ENCODE measurements at places on chromosomes 1 and 21.

DNA sequence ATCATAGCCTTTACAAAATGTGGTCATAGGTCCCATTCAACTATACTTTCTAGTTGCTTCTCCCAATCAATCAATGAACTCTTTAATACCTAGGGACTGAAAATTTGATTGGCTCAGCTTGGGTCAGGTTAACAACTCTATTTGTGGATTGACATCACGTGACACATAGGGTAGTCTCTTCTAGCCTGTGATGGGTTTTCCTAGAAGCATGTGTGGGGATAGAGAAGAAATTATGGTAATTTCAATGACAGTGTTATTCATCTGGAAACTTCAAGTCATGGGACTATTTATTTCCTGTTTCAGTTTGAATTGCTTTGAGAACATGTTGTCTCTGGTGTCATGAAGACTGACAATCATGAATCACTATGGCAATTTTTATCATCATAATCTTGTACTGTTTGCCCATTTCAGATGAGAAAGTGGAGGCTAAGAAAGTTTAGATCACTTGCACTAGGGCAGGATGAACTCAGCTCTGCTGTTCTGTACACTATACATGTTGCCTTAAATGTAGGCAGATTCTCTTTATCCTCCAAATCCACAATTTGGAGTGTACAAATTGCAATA lies 529.9 kb upstream of the BEND5 start:
- no peak for DNase-seq

GRCh38 chr1:199522936-199523335 lies 504.6 kb upstream of the NR5A2 start:
- DNase-seq: peak; percentile 66

DNA sequence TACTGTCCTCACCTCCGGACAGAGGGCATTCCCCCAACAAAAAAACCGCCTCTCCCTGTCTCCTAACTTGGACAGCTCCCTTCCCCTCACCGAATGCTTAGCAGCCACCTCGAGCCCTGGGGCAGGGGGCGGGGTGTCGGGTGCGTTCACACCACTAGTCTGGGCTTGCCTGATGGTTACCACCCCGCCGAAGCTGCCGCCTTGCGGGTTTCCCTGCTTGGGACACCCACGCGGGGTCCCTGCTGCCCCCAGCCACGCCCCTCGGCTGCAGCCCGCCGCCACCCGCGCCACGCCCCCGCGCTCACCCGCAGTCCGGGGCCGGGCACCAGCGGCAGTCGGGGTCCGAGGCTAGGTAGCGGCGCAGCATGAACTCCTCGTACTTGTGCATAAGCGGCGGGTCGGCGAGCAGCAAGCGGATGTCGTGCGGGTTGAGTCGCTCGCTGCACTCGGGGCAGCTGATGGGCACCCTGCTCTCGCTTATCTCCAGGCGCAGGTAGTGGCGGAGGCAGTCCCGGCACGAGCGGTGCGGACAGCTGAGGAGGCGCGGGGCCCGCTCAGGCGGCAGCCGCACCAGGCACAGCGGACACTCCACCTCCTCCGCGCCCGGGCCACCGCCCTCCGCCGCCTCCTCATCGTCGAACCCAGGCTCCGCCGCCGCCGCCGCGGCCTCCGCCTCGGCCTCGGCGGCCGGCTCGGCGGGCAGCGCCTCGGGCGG lies 706 bp downstream of the RNF19B start:
- DNase-seq: peak; percentile 66

- peak; percentile 89 for DNase-seq
These were observed 9.5 kb upstream of the TNFRSF14 start for GRCh38 chr1:2546515-2547209.

DNA sequence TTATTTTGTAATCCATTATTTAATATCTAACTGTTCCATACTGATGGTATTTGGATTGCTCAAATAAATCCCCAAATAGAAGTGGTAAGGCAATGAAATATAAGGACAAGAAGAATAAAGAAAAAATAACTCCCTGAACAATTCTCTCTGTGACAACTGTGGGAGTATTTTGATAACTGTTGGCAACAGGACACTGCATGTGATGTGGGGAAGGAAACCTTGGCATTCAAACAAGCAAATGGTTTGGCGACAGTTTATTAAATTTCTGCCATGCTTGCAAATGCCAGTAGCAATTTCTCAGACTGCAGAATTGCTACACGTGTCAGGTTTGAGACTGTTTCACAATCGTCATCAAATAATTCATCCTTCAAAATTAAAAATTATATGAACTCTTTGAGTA lies 8.6 kb upstream of the MRPL39 start:
- DNase-seq: no peak

- no peak for DNase-seq
These were observed 336.4 kb downstream of the CAMTA1 start for GRCh38 chr1:7121622-7121988.

DNA sequence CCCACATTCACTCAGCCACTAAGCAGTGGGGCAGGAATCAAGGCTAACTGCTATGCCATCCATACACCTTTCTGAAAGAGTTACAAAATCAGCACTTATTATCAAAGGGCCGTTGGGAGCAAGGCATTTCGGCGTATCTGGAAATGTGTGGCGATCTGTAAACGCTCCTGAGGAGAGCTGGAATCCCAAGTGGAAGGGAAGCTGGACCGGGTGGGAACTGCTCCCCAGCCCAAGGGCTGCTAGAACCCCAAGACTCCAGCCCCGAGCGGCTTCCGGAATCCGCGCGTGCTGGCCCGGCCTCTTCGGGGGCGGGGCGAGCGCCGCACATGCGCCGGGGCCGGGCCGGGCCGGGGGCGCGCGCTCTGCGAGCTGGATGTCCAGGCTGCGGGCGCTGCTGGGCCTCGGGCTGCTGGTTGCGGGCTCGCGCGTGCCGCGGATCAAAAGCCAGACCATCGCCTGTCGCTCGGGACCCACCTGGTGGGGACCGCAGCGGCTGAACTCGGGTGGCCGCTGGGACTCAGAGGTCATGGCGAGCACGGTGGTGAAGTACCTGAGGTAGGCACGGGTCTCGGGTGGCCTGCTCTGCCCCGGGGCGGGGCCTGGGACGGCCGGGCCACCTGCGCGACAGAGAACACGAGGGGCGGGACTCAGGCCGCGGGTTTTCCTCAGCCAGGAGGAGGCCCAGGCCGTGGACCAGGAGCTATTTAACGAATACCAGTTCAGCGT lies at the start of gene NAXE:
NAXE (plus strand) TSS at position 345 of the 726 bp plus-strand sequence; CDS start at position 374, 29 bp downstream.
- DNase-seq: peak; percentile 72

DNA sequence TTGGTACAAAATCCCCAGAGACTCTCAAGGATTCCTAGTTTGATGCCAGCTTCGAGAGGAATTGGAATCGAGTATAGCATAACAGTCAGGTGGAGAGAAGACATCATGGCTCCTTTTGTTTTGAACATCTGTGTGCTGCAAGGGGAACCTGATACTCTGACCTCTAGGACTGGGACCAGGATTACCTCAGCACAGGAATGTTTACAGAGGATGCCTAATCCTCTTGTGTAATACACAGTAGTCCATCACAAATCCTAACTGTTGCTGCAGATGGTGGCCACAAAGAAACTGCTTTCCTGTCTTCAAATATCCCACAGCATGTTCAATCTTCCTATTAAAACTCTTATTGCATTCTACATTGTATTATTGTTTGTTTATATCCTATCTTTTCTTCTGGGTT lies 111.8 kb upstream of the PRMT6 start:
- no peak for DNase-seq

- peak; percentile 69 for DNase-seq
These were observed 34.9 kb upstream of the SCYL3 start for GRCh38 chr1:169928438-169929209.

DNA sequence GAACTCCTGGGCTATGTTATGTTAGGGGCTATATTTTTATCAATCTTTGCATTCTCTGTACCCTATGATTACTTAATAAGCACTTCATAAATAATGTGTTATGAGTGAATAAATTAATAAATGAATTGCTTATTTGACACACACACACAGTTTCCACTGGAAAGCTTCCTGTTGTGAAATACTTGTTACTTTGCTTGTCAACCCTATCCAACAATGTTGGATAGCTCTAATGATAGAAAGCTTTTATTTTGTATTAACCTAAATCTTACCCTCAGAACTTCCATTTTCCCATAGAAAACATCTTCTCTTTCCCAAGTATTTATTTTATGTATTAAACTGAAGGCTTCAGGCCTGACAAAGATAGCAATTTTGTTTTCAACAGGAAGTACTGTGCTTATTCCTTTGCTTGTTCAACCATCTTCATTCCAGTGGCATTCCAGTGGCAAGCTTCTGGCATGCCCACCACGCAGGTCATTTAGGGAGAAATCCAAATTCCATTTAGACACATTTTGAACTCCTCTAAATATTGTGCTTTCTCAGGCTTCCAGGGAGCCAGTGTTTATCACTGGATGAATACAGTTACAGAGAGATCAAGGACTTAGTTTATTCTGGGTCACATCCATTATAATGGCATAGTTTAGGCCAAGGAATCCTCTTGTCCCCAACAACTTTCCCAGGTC lies 134.4 kb downstream of the TGFB2 start:
- peak; percentile 97 for DNase-seq

GRCh38 chr1:27042670-27043069 lies 30.0 kb upstream of the TENT5B start:
- DNase-seq: no peak

DNA sequence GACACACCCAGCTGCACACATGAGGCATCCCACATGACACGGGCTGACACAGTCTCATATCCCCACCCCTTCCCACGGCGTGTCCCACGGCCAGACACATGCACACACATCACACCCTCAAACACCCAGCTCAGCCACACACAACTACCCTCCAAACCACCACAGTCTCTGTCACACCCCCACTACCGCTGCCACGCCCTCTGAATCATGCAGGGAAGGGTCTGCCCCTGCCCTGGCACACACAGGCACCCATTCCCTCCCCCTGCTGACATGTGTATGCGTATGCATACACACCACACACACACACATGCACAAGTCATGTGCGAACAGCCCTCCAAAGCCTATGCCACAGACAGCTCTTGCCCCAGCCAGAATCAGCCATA lies 22.6 kb downstream of the PODN start:
- DNase-seq: no peak

DNA sequence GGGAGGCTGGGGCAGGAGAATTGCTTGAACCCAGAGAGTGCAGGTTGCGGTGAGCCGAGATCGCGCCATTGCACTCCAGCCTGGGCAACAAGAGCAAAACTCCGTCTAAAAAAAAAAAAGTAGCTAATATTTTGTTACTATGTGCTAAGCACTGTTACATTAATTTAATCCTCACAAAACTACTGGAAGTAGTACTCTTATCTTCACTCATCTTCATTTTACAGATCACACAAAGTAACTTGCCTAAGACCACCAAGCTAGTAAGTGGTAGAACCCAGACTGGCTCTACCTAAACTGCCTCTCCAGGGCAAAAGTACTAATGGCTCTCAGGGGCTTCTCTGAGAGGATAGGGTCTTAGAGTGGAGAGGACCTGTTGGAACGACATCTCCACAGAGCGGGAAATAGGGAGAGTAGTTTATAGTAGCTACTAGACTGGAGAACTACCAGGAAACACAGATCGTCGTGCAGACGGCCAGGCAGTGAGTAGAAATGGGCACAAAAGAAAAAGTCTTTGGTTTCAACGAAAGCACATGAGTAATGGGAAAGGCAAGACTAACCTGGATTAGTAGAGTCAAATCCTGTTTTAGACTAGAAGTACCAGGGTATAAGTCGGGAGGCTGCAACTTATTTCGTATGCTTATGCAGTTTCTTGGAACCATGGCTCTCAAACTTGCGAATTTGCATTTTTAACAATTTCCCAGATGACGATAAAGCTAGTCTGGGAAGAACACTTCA lies 1.4 kb downstream of the CLCC1 start:
- DNase-seq: peak; percentile 1

GRCh38 chr1:146039844-146040194 lies 18.3 kb upstream of the HJV start:
- DNase-seq: no peak

DNA sequence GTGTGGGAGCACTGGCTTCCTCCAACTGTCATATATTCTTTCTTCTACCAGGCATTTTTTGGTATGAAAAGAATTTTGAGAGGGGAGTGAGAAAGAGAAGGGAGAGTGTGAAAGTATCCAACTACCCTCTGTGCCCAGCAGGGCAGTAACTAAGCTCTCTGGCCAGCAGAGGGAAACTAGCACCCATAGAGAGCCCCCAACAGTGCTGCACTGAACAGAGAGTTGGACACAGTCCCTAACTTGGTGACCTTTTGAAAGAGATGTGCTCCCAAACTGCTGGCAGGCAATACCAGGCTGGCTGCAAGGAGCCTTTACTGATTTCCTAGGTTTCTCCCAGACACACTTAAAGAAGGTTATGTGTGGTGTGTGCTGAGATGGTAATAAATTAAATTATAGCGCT lies 118.8 kb upstream of the PBX1 start:
- DNase-seq: peak; percentile 50

DNA sequence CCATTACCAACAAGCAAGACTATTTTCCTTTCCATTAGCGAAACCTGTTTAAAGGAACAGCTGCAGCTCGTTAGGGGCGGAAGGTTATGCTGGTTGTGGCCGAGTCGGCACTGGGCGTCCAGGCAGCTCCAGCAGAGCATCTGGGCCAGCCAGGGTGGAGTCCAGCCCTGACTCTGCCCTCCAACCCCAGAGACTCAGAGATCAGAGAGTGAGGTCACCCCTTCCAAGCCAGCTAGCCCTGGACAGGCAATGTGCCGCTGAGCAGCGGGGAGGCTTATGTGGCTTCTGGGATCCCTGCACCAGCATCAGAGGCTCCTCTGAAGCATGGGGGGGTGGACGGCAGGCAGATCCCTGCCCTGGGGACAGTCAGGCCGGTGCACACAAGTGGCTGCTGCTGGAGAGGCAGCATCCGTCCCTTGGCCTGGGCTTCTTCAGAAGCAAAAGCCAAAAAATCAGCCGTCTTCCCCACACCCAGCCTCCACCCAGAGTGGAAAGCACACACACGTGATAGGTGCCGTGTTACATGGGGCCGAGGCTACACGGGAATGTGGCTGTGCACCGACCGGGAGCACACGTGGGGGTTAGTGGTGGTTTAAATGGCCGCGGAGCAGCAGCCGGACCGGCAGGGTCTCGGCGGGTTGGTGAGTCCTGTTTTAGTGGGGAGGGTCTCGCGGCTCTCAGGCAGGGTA lies 30.1 kb downstream of the SLC66A1 start:
- no peak for DNase-seq

GRCh38 chr21:45308194-45309068 lies 20.7 kb upstream of the POFUT2 start:
- DNase-seq: peak; percentile 78

DNA sequence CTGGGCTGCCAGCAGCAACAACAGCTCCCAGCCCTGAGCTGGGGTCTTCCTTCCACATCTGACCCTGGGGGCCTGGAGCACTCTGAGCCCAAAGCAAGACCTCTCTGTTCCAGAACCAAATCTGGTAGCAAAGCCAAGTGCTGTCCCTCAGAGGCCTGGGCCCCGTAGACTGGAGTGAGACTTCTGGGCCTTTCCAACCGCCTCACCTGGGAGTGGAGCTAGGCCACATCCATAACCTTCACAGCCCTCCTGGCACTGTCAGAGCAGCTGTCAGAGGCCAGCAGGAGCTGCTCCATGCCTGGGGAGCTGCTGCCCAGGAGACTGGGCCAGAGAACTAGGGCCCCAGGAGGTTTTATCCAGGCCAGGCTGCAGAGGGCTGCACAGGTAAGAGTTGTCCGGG lies 15.4 kb upstream of the SLC5A9 start:
- DNase-seq: no peak
